ENCODE measurements at places on chromosomes 13 and 19. TPM values are rescaled to one million over a fixed set of nuclear protein-coding genes. Genes with fewer than 3 reads are reported as not detected.

GRCh38 chr19:18346091-18346490, 5.7 kb downstream of the PGPEP1 start:
- DNase-seq: no peak

- no peak for DNase-seq
These were observed 27.4 kb upstream of the F7 start for GRCh38 chr13:113077953-113078901.

GRCh38 chr13:108897955-108898354, 268.5 kb downstream of the MYO16 start:
- DNase-seq: no peak

CEBPA gene
- total RNA-seq: 2.2 TPM

DNA sequence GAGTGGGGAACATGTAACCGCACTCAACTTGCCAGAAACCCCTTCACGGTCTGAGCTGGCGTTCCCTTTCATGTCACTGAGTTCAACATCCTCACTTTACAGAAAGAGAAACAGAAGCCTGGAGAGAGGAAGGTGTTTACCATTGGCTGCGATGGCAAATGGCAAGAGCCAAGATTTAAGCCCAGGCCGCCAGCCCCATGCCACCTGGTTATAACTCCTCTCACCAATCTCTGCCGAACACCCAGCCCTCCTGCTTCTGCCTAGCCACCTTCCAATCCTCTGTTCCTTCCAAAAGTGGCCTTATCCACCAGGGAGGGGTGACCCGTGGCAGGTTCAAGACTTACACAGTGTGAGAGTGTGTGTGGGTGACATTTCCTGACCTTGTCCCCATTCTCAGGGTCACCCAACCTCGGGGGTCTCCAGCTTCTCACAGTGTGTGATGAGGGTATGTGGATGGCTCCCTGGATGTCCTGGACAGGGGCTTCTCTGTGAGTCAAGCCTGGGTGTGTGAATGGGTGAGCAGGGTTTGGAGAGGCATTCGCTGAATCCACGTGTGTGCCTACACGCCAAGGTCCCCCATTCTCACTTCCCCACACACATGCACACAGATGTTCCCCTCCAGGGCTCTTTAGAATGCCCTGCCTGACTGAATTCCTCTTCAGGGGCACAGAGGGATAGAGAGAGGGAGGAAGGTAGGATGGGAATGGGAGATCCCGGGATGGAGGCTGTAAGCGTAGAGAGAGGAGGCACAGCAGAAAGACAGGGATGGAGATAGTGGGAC, 1.2 kb downstream of the CADM4 start:
- no peak for DNase-seq

UNC13A gene
- not detected for total RNA-seq

SOX1 gene
- total RNA-seq: not detected

DNA sequence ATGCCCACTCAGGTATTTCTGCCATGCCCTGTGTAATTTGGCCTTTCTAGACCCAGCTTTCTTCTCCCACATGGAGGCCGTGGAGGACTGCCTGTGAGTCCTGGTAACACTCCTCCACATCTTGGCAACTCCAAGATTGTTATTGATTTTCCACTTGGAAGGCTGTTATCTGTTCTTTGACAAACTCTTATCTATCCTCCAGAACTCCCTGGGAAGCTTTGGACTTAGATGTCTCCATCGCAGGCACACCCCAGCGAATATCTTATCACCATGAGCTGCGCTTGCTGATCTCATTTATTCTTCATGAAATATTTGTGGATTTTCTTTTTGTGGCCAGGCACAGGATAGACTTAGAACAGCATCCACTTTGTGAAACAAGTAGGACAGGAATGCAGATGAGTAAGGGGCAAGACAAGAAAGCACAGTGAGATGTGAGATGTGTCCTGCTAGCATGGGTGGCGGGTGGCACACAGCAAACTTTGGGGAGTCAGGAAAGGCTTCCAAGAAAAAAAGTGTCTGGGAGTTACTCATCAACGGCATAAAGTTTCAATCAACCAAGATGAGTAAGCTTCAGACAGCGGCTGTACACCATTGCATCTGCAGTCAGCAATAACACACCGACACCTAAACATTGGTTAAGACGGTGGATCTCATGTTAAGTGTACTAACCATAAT, 84.5 kb upstream of the IRS2 start:
- DNase-seq: no peak

- no peak for DNase-seq
These were observed 711 bp downstream of the CILP2 start for GRCh38 chr19:19538785-19539166.

ZNF607 gene
- total RNA-seq: 5.2 TPM

DNA sequence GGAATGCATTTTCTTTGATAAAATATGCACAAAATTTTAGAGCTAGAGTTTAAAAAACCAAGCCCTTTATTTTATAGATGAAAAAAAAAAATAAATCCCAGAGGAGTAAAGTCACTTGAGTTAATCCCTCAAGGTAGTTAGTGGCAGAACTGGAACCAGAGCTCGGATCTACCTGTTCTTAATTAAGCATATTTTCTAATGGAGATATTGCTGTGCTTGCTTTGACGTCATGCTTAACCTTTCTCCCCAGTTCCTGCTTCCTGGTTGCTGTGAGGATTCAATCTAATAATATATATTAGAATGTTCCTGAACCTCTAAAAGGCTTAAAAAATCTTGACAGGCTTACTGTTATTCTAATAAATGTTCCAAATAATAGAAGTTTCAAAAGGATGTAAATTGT, 300.6 kb upstream of the KLF12 start:
- DNase-seq: no peak

DNA sequence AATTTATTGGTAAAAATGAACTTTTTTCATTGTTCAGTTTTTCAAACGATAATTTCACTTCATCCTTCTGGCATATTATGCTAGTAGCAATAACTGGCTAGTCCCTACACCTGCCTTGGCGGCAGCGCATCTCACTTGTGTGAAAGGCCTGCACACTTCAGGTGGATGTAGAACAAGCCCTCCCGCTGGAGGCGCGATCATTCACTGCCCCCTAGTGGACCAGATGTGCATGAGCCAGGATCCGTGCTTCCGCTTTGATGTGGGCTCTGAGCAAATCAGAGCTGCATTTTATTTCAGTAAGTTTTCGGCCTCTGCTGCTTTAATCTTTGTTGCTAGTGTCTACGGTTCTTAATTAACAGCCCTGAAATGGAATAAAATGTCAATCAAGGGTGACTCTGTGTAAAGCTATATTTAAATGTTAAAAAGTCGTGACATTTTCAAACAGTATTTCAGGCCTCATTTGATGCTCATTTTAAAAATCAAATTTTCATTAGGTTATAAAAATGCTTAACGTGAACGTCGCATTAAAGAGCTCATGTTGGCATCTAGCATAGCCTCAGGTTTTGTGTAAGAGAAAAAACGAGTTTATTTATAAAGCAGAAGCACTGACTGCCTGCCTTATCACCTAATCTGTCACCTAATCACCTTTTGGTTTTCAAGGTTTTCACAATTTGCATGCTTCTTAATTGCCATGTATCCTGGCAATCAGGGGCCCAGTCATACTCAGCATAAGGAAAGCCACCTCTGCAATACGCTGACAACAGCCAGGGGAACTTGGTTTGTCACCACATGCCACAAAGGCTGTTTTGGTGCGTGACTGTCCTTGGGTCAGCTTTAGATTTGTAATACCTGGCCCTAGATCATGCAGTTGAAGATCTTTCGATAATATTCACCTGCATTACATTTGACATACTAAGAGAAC, 112.2 kb downstream of the TEX26 start:
- peak; percentile 49 for DNase-seq

GRCh38 chr19:29665215-29665825, at the start of gene PLEKHF1:
PLEKHF1 (plus strand) TSS chr19:29665461; CDS start chr19:29673840, 8,379 bp downstream.
- peak; percentile 67 for DNase-seq

DNA sequence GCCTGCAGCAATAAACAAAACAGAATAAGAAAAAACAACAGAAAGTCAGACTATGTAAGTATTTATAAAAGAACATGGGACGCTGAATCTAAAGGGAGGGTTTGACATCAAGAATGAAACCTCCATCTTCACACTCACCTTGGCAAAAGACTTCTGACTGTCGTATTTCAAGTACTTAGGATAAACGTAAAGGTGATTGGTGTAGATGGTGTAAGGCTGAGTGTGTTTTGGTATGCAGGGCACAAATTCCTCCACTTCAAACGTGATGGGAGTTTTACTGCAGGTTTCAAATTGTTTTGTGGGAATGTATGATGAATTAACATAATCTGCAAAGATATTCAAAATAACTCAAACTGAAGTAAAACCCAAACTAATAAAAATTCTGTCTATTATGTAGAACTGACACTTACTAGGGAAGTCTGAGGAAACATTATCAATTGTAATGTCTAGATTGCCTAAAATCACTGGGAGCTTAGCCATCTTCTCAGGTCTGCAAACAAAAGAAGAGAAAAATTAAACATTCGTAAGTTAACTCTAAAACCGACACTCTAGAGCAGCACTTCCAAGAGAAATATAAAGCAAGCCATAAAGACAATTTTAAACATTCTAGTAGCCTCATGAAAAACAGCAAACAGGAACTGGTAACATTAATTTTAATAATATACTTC, 89.5 kb downstream of the DOCK9 start:
- no peak for DNase-seq

LGALS4 gene
- 2.4 TPM for total RNA-seq

GRCh38 chr19:47704024-47704423, 9.2 kb upstream of the EHD2 start:
- DNase-seq: no peak

DNA sequence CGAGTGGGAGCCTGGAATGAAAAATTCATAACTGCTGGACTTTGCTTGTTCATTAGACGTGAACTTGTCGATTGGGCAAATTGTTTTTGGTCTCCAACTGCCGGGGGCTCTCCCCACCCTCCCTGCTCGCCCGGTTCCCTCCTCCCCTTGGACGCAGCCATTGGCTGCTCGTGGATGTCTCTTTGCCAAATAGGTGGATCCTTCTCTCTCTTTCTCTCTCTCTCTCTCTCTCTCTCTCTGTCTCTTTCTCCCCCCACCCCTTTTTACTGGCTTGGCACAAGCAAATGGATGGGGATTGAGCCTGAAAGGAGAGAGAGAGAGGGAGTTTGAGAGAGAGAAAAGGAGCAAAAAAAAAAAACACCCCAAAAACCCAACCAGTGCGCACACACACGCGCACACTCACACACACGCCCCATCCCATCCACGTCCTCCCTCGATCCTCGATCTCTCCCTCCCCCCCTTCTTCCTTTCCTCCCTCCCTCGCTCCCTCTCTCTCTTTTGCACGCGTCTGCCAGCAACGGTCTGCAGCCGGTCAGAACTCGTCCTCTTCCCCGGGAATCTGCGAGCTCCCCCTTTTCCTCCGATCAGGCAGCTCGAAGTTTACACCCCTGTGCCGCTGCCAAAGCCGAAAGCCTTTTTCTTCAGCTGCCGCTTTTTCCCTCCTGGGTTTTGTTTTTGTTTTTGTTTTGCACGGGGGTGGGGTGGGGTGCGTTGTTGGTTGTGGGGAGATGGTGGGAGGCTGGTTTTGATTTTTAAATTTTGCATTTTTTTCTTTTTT, 27.8 kb downstream of the NFIX start:
- no peak for DNase-seq

- no peak for DNase-seq
These were observed 19.0 kb upstream of the ASF1B start for GRCh38 chr19:14155371-14155770.

GRCh38 chr13:51524829-51525566, 59.3 kb upstream of the WDFY2 start:
- no peak for DNase-seq

- no peak for DNase-seq
These were observed 62.8 kb upstream of the DIAPH3 start for GRCh38 chr13:60226507-60226906.

GRCh38 chr13:30787738-30788525, 52.6 kb downstream of the ALOX5AP start:
- no peak for DNase-seq

GRCh38 chr13:45100573-45101262, 19.6 kb upstream of the GTF2F2 start:
- DNase-seq: no peak

TPGS1 gene
- 24.8 TPM for total RNA-seq

ZFP14 gene
- total RNA-seq: 4.7 TPM

GJA3 gene
- 0.12 TPM for total RNA-seq

- no peak for DNase-seq
These were observed 43.9 kb downstream of the ZNF331 start for GRCh38 chr19:53581871-53582279.

- DNase-seq: no peak
These were observed 5.1 kb downstream of the ZNF599 start for GRCh38 chr19:34767951-34768350.

- no peak for DNase-seq
These were observed 14.4 kb upstream of the CEBPA start for GRCh38 chr19:33316541-33317264.

DNA sequence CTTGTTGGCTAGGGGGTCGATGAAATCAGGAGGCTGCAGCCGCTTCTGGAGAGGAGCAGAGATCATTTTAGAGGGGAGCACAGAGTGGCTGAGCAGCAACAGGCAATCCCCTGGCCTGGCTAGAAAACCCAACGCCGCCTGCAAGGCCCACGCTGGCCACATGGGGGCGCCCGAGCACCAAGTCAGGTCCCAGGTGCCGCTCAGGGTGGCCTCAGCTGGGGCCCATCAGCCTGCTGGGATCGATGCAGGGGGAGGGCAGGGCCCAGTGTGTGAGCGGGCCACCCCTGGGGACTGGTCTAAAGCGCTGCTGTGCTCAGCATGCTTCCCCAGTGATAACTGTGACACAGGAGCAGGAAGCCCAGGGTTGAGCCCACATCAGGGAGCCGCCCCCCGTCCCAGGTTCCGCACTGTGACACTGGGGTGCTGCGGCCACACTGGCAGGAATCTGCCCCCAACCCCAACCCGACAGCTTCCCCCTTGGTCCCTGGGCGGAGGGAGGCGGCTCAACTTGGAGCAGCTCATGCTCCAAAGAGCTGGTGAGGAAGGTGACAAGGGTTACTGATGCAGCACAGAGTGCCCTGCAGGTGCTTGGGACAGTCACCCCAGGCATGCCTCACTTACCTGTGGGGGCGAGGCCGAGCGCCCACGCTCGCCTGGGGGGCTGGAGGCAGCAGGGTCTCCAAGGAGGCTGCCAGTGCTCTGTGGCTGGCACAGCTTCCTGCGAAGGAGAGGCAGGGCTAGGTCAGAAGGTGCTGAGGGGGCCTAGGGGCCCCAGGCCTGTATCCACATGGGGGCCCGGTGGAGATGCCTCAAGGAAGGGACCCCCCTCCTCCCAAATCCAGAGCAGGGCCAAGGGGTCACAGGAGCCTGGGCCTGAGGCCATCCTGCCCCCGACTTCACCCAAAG, 13.3 kb upstream of the ISYNA1 start:
- peak; percentile 94 for DNase-seq

CLEC4G gene
- total RNA-seq: not detected

SMIM44 gene
- not detected for total RNA-seq

- DNase-seq: no peak
These were observed 1471.7 kb downstream of the UQCRFS1 start for GRCh38 chr19:27741236-27741635.

DNA sequence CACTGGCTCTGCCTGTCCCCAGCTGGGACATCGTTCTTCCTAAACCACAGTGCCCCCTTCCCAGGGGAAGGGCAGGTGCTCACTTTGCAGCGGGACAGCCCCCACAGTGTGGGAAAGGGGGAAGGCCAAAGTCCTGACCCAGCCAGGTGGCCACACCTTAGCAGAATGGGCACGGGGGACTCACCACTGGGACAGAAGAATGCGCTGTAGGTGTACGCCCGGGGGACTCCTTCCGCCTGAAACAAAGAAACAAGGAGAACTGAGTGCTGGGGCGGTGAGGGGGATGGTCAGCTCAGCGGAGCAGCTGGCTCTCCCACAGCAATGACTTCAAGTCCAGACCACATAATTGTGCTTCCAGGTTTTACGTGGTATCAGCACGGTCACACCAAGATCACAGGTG, 49.4 kb downstream of the F2RL3 start:
- no peak for DNase-seq

All from T-helper 17 cell (primary cell).